NCI-H748 treated with DMSO at 0.1 percent for 48 hours (cell line): ENCODE measurements at places on chromosomes 7 and 10.

- no peak for DNase-seq
Measured at GRCh38 chr10:132812520-132812919, 26.6 kb upstream of the NKX6-2 start.

- DNase-seq = no peak
Measured at GRCh38 chr10:132939957-132940790, 2.2 kb downstream of the CFAP46 start.

DNA sequence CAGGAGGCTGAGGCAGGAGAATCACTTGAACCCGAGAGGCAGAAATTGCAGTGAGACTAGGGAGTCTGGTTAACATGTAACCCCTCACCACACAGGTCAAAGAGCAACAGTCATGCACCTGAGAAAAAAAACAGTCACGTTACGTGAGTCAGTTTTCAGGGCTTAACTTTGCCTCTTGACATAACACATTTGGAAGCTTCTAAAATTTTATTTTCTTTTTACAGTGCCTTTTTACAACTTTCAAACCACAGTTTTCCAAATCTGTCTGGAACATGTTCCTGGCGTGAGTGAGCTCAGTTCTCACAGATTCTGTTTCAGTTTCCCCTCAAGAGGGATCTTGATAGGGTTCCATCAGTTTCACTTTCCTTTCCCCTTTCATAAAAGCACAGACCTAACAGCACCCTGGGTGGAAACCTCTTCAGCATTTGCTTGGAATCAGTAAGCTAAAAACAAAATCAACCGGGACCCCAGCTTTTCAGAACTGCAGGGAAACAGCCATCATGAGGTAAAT is 4.4 kb downstream of the IFIT3 start:
- no peak for DNase-seq

DNA sequence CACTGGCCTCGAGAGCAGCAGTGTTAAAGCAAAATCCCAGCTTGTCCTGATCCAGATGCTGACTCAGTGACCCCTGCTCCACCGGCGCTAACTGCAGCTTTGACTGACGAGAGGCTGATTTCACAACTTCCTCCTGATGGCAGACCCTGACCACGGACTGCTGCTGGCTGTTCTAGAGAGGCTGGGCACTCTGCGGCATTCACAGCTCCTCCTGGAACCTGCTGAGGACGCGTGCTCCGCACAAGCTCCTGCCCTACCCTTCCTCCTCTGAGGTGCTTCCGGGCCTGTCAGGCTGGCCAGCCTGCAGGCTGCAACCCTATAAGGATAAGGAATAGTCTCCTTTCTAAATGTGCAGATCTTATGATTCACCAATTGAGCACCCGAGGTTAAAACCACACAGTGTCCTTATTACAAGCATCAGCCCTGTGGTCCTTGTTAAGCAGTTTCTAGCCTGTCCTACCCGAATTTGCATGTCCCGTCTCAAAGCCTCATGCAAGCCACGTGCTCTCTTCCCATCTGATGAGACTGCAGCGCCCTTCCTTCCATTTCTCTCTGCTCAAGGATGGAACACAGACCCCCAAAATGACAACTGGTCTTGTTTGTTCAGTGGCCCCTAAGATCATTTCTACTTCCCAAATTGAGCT is 35.5 kb upstream of the NCAPG2 start:
- no peak for DNase-seq

GRCh38 chr10:70197235-70197945 is 27.1 kb upstream of the SAR1A start:
- DNase-seq = no peak

- peak; percentile 98 for DNase-seq
Measured at GRCh38 chr7:115728518-115728917, 302.0 kb downstream of the TFEC start.

DNA sequence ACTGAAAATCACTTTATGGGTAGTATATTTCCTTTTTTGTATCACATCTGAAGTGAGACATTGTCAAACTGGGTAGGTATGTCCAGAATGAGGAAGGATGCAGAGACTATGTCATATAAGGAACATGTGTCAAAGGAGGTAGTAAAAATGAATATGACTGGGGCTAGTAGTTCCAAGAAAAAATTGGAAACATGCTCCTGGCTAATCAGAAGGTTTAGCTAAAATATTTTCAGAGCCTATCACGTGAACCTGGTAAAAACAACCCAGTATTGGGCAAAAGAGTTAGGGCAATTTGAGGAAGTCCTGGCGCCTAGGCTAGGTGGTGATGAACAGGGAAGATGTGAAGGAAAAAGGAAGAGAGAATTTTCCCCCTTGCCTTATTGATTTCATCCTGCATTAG is 26.4 kb downstream of the ENTPD1 start:
- DNase-seq = no peak

GRCh38 chr10:29517352-29517923 is 117.3 kb downstream of the SVIL start:
- DNase-seq = no peak

GRCh38 chr10:59320355-59320754 is 42.0 kb downstream of the FAM13C start:
- no peak for DNase-seq

DNA sequence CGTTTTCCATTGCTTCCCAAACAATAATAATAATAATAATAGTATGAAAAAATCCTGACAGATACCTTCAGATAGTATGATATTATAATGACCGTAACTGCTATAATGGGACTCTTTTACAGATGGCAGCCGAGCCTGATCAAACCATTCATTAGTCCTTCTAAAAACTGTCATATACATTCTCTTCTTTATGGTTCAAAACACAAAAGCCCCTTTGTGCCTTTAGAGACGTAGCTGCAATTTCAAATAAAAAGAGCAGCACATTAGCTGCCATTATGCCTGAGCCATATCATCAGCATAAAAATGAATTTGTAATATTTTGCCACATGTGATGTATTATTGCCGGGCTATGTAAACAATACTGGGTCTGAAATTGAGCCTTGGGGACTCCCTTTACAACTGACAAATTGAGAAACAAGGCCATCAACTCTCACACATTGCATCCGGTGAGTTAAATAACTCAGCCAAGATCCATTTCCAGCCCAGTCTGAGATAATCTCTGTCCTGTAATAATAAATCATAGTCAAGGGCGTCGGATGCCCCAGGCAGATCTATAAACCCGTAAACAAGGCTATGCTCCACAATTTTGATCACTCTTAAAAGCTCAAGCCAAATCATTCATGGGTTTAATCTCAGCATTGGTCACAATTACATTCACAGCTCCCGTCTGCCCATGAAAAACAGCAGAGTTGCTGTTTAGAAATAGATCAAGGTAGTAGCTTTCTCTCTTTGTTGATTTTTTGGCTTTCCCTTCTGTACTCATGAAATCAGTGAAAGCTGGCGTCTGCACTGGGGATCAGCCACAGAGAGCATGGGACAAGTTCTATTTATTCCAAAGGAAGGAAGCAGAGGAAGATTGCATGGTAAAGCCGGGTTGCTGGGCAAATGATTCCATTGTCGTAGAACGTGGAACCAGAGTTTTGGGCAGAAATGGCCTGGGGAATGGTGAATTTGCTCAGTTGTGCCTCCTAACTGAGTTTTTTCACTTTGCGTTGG is 150.1 kb upstream of the BMPER start:
- peak; percentile 58 for DNase-seq

- no peak for DNase-seq
Measured at GRCh38 chr7:134584290-134584689, 35.4 kb downstream of the AKR1B15 start.

- DNase-seq = no peak
Measured at GRCh38 chr10:57262892-57263291, 901.8 kb upstream of the ZWINT start.

GRCh38 chr7:144391823-144392255 is 11.7 kb downstream of the NOBOX start:
- peak; percentile 38 for DNase-seq

DNA sequence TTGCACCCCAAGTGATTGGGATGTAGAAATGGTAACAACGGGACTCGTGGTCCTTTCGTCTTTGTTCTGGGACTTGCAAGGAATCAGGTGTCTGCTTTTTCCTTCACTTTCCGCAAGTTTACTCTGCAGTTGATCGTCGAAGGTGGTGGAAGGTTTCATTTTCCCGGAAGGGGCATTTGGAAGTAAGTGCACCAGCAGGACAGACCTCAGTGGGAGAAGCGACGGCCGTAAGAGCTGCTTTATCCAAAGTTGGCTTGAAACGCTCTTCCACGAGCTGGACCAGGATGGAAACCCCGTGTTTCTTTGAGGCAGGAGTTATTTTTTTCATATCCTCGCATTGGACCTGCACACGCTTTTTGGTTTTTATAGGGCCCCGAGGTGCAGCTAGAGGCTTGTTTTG is 1.2 kb downstream of the BRI3 start:
- DNase-seq = no peak

DNA sequence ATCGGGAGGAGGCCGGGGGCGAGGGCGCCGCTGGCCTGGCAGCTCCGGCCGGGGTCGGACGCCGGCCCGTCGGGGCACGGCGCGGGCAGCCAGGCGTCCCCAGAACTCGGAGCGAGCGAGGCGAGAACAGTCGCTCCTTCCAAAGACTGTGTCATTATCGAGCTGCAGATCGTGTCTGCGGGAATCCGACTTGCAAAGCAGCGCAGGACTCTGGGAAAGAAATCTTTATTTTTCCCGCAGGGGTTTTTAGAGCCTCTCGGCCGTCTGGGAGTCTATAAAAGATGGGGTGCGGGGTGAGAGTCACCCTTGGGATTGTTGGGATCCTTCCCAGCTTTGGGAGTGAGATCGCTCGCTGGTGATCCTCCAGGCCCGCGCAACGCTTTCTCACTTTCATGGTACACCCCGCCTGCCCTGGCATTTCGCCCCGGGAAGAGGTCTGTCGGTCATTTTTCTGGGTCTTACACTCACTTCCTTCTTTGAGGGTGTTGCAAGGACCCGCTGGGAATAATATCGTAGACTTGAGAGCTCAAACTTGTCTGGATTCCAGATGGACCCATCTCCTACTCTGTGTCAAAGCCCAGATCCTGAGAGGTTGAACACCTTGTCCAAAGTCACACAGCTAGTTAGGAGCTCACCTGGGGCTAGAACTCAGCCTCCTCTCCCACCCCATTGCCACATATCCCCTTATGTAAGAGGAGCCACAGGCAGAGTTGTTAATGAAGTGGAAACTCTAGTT is 1.0 kb downstream of the UBTD1 start:
- DNase-seq = no peak

DNA sequence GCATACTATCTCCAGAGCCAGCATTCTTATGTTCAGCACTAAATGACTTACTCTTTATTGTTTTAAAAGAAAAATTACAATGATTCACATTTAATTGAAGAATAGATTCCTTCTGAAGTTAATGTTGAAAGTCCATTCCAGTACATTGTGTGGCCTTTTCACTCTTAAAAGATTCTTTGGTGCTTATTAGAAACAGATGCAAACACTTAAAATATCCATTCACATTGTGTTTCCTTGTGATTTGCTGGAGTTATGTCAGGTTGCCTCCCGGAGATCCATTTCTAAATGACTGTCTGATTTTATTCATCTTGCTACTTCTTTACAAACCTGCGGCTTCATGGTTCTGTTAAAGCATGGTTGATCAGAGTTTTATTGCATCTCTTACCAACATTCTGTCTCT is 152.8 kb downstream of the FOXP2 start:
- no peak for DNase-seq

DNA sequence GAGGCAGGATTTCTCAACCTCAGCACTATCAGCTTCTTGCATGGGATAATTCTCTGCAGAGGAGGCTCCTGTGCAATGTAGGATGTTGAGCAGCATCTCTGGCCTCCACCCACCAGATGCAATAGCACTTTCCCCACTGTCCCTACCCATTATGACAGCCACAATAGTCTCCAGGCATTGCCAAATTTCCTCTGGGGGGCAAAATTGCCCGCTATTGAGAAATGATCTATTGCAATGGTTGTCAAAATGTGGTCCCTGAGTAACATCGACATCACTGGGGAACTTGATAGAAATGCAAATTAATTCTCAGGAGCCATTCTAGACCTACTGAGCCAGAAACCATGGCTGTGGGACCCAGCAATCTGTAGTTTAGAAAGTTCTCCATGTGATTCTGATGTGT is 7.0 kb downstream of the KCNK18 start:
- no peak for DNase-seq

DNA sequence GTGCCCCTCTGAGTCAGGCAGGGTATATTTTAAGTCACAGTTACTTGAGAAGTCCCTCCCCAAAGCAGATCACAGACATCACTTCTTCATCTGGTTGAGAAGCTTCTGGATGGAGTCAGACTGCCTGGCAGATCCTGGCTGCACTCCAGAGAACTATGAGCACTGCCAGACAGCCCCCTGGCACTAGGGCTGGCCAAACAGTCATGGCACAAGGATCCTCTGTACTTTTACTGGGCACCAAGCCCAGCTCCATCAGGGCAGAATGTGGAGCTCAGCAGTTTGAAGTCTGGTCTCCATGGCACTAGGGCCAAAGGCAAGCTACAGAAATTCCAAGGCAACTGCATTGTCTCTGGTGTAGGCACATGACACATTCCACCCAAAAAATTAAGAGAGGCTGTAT is 162.1 kb downstream of the NRG3 start:
- DNase-seq = no peak

GRCh38 chr7:44893710-44894234 is 8.4 kb upstream of the PURB start:
- DNase-seq = no peak

- DNase-seq = no peak
Measured at GRCh38 chr10:34474009-34474376, 341.1 kb downstream of the PARD3 start.

DNA sequence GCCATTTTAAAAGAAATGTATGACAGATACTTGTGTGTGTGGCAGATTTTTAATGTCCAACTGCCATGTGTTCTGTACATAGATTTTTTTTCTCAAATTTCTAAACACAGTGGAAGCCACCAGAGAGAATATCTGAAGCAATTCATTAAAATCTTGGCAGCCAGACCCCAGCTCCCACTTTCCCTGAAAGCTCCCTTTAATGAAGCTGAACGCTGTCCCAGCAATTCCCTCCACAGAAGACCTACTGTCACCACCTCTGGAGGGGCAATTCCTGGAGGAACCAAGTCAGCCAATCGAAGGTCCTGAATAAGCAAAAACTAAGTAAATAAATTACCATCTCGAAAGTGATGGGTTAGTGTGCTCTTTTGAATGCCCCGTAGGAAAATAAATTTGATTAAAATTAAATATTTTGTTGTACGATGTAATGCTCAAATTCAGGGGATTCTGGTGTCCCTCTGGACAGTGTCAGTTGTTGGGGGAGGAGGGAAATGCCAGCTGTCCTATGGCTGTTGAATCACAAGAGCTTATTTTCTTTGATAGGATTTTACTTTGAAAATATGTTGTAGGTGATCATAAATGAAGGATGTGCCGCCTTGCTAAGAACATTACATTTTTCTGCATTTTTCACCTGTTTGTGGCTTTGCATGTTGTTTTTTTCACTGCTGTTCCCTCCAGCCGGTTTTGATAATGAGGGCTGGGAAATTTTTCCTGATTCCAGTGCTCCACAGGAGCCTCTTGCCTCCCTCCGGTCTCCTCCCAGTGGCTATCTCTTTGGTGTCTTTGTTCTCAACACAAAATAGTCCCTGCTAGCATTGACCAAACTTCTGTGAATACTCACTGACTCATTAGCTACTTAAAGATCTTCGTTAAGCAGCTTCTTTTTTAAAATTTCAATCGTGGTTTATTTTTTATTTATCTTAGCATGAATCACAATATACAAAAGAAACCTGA is 9.2 kb upstream of the GSAP start:
- DNase-seq = no peak
